ENCODE measurements at places on chromosomes 2 and 18.

- no peak for DNase-seq
Observed at GRCh38 chr18:3151399-3152264, 68.1 kb downstream of the MYOM1 start.

- DNase-seq = no peak
Observed at GRCh38 chr2:28216331-28216730, 176.3 kb upstream of the FOSL2 start.

- DNase-seq = no peak
Observed at GRCh38 chr18:34707670-34708069, 2.4 kb upstream of the DTNA start.

DNA sequence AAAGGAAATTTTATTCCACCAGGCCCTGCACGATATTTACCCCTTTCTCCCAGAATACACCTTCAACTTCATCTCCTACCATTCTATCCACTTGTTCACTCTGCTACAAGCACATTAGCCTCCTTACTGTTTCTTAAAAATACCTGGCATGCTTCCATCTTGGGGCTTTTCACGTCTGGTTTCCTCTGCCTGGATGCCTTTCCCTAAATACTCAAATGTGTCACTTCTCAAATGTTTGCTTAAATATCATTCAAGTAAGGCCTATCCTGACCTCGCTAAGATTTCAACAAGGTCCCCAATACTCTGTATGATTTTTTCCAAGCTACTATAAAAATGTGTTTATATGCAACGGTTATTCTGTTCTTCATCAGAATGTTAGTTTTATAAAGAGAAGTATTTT is 433.0 kb upstream of the CHAC2 start:
- DNase-seq = no peak

DNA sequence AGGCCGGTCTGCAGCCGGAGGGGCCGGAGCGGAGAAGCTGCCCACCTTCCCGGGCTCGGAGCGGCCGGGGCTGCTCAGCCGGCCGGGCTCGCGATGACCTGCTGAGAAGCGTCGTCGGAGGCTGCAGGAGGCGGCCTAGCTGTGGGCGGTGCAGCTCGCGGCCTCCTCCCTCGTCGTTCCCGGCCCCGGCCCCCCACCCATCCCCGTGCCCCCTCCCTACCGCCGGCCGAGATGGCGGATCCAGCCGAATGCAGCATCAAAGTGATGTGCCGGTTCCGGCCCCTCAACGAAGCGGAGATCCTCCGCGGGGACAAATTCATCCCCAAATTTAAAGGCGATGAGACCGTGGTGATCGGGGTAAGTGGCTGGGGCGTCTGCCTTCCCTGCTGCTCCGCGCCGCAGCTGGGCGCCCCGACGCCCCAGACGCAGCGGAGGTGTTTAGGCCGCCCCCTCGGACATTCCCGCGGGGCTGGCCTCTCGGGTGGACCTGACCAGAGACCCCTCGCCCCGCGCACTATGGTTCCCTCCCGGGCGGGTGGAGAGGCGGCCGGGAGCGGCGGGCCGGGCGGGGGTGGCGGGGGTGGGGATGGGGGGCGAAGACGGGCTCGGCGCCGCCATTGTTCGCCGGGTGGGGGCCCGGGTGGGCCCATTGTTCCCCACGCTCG is 492 bp downstream of the KIF5C start:
- DNase-seq = no peak

Data from stimulated activated CD8-positive, alpha-beta memory T cell treated with anti-CD3 and anti-CD28 coated beads, Interleukin-7, amount 100 ng/mL, for 1 hour (primary cell).